ENCODE measurements at places on chromosomes 2 and 18. TPM values are rescaled to one million over a fixed set of nuclear protein-coding genes. Genes with fewer than 3 reads are reported as not detected.

- DNase-seq: no peak
These were observed 25.2 kb downstream of the PDIA6 start for GRCh38 chr2:10787176-10787968.

DNA sequence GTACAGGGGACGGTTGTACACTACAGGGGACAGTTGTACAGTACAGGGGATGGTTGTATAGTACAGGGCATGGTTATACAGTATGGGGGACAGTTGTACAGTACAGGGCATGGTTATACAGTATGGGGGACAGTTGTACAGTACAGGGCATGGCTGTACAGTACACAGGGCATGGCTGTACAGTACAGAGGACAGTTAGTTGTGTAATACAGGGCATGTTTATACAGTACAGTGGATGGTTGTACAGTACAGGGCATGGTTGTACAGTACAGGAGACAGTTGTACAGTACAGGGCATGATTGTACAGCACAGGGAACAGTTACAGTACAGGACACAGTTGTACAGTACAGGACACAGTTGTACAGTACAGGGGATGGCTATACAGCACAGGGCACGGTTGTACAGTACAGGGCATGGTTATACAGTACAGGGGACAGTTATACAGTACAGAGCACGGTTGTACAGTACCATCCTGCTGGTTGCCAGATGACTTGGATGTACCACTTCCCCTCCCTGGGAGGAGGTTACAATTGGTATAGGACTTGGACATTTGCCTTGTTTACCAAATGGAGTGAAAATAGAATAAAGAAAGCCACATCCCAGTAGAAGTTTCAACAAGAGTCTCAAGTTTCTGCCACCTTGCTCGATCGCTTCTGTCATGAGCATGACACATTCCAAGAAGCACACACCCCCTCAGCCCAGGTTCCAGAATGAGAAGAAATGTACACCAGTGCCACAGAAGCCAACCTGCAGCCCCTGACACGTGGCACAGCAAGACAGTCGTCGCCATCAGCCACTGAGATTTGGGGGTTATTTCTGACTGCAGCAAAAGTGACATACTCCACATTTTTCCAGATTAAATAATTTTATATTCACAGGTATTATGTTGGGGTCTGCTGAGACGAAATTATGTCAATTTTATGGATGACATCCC is 16.0 kb downstream of the CYRIA start:
- no peak for DNase-seq

- DNase-seq: no peak
These were observed 84.9 kb downstream of the BCL11A start for GRCh38 chr2:60468382-60469085.

Gene CNTNAP5
- total RNA-seq: not detected

DNA sequence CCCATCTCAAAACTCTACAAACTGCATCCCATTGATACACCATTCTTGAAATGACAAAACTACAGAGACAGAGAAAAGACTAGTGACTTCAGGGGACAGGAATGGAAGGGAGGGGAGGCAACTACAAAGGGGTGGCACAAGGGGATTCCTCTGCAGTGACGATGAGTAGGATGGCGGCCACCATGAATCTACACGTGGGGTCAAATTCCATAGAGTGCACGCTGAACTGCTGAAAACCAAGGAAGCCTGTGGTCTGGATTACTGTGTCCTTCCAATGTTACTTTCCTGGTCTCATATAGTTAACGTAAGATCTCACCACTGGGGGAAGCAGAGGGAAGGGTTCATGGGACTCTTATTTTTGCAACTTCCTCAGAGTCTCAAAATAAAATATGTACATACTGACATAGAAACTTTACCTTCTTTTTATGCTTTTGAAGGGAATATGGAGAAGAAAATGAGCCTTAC is 23.6 kb downstream of the COX7A2L start:
- no peak for DNase-seq

Gene ADRA2B
- total RNA-seq: 1.0 TPM

DNA sequence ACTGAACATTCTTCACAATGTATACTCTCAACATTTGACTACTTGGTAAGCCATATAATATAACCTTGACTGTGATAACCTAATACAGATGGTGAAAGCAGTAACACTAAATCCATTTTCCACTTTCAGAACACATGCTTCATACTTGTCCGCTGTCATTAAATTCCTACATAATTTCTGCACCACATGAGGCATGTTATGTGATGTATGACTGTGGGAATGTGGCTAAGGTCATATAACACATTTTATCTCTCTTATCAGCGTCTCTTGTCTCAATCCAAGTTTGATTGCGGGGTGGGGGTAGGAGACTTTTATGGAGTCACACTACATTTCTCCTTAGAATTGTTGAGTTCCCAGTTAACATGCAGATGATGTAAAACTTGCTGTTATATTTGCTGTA is 110.9 kb downstream of the MTCL1 start:
- DNase-seq: no peak

DNA sequence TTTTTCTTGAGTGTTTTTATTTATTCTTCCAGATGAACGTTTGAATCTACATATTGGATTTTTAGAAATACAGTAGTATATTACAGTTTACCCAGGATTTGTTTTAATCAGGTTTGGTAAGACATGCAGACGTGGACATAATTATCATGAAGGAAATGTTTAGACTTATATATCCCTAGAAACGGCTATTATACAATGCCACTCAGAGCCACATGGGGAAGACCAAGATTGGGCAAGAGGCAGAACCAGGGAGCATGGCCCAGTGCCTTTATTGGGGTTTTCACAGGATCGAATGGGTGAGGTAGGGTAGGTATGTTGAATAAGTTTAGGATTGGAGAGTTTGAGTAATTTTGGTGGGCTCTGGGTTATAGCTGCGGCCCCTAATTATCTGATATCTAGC is 212.2 kb downstream of the CAMKMT start:
- no peak for DNase-seq

GRCh38 chr2:135072125-135072997 is 20.3 kb downstream of the RAB3GAP1 start:
- peak; percentile 11 for DNase-seq

All from CD4-positive, CD25-positive, alpha-beta regulatory T cell (primary cell).